ENCODE measurements at places on chromosomes 4 and X. TPM values are rescaled to one million over a fixed set of nuclear protein-coding genes. Genes with fewer than 3 reads are reported as not detected.

GRCh38 chr4:173777921-173778320, 247.9 kb upstream of the HAND2 start:
- no peak for DNase-seq

DNA sequence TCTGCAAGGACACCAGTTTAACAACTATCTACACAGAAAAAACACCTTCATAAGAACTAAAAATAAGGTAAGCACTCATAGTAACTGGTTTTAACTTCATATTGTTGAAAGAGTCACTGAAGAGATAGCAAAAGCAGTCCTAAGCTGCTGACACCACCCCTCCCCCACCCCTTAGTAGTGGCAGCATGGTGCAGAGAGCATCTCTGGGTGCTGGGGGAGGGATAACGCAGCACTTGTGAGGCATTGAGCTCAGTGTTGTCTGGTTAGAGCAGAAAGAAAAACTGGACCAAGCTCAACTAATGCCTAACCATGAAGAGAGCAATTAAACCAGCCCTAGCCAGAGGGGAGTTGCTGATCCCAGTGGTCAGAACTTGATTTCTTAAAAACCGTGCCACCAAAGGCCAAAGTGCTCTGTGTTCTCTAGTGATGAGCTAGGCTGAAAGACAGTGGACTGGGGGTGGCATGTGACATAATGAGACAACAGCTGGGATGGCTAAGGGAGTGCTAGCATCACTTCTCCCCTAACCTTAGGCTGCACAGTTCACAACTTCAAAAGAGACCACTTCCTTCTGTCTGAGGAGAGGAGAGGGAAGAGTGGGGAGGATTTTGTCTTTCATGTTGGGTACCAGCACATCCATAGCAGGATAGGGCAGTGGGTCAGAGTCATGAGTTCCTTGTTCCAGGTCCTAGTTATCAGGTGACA, 669.3 kb downstream of the PDHA2 start:
- DNase-seq: no peak

DNA sequence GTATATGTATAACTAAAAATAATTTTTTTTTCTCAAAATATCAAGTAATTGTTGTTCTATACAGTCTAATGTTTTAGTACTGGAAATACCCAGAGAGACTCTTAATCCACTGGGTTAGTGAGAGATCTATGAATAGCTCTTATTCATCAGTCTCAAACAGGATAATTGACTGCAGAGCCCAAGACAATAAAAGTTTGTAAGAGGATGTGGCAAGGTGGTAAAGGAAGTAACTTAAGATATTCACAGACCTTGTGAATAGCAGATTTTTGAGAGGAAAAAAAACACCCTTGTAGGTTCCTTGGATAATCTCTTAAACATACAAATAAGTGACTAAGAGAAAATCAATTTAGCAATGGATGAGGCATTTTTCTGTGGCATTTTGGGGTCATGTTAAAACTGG, 210.9 kb upstream of the FAM241A start:
- DNase-seq: no peak

- no peak for DNase-seq
Measured at GRCh38 chrX:17039826-17040225, 93.4 kb downstream of the REPS2 start.

DNA sequence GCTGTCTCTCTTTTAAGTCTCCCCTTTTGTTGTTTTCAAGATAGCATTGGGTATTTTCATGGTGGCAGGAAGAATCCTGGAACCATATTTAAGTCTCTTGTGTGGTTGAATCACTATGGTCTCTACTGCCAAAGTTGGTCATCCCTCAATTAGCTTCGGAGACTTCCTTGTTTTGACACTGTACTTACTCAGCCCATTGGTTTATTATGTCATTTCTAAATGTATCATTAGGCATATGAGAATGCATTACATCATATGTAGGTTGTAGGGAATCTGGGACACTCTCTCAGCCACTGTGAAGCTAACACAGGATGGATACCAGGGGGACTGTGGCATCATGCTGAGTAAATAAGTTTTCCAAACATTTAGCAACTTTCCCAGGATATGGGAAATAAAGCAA, 211.8 kb downstream of the DTHD1 start:
- DNase-seq: no peak

DNA sequence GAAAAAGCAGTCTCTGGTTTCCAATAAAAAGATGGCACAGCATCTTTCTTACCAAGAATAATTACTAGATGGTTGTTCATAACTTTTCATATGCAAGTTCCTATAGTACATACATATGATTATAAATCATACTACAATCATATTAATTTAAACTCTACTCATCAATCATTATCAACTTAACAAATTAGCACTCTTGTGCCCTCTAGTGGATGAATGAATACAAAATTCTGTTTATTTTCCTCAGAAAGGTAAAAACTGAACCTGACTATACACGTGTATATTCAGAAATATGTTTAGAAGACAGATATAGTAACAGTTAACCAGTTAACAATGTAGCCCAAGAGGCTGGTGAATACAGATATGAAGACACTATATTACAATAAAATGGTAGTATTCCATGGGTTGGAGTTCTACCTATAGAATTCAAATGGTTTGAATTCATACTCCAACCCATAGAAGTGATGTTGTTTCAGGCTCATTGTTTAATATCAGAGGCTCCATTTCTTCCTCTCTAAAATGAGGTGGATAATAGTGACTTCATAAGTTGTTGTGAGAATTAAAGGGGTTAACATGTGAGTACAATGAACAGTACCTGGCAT, 100.0 kb downstream of the ADAMTS3 start:
- DNase-seq: no peak

DNA sequence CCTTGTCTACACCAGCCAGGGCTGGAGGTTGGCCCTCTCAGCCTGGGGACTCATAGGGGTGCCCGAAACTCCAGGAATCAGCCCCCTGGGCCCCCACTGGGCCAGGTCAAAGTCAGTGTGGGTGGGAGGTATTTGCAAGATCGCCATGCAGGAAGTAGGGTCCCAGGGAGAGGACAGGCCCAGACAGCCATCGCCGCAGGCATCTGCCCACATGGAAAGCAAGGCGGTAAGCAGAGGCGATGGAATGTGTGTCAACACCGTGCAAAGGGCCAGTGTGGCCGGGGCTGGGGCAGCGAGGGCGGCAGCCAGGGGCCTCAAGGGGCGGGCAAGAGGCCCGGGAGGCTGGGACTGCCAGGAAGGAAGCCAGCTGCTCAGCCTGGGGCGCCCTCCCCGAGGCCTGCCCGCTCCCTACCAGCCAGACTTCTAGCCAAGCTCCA, 19.3 kb upstream of the DUSP9 start:
- no peak for DNase-seq

DNA sequence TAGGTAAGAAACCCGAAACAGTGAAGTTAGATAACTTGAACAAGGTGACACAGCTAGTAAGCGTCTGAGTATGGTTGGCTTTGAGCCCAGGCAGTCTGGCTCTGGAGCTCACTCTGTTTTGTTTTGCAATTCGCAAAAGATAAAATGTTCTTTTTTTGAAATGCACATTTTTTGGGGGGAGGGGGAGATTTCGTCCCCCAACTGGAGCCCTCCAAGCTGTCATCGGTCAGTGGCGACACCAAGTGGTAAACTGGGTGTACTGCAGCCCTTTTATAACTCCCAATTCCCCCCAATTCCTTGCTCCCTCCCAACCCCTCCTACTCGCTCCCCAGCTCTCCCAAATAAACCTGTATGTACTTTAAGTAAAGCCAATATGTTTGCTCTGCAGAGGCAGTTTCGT, 2.8 kb upstream of the CLCN5 start:
- peak; percentile 24 for DNase-seq

DNA sequence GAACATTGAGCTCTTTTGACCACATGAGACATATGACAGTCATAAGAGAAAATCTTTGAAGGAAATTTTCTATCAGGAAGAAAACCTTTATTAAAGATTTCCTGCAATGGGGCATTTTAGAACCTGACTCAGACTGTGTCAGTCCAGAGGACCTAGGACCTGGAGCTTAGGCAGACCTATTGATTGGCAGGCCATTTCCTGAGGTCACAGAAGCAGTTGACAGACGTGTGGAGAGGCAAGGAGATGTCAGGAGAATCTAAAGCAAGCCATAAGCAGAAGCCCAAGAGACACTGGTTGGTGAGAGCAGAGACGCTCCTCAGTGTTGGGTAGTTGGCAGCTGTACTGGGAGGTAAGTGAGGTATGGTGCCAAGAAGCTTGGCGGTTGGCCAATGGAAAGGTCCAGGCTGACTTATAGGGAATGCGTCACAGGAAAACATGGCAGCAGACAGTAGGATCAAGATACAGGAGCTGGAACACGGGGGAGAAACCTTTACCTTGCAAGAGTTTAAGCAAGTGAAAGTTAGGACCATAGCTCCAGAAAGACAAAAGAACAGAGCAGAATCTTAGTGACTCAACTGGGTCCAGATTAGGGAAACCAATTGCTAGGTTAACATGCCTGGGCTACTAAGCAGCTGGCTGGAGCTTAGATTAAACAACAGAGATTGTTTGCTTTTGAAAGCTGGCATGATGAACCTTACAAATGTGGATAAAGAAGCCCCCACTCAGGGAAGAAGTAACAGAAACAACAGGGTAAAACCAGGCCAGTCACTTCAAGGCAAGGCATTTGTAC, 18.6 kb downstream of the PALLD start:
- no peak for DNase-seq

GRCh38 chr4:22942920-22943559, 250.3 kb downstream of the GBA3 start:
- no peak for DNase-seq

- DNase-seq: peak; percentile 39
Measured at GRCh38 chrX:53281321-53281822, at the start of gene IQSEC2. Gene IQSEC2 (minus strand): TSS chrX:53281584.

- DNase-seq: no peak
Measured at GRCh38 chr4:2757426-2757825, 1.3 kb upstream of the TNIP2 start.

DNA sequence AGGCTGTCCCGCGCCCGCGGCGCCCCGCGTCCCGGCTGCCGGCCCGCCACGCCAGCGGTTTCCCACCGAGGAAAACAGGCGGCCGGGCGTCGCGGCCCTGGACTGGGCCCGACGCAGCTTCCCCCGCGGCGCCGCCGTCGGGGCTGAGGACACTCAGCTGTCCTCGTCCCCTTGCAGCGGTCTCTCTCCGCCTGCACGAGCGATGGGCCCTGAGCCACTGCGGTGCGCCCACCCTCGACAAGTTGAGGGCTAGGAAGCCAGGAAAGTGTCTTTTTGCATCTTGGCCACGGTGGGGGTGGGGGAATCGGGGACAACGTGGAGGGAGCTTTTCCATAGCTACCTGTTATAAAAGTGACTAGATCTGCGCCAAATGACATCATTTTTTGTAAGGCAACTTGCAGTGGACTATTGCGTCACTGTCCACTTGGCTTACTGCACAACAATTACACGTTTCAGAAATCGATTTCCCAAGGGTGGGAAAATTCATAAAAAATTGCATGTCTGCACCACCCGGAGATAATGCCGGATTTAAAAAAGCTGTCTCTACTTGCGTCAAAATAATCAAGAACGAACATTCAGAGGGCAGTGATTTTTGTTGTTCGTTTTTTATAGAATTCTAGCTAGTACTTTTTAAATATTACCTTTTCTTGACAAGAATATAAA, 1.1 kb downstream of the KLHL15 start:
- DNase-seq: no peak

DNA sequence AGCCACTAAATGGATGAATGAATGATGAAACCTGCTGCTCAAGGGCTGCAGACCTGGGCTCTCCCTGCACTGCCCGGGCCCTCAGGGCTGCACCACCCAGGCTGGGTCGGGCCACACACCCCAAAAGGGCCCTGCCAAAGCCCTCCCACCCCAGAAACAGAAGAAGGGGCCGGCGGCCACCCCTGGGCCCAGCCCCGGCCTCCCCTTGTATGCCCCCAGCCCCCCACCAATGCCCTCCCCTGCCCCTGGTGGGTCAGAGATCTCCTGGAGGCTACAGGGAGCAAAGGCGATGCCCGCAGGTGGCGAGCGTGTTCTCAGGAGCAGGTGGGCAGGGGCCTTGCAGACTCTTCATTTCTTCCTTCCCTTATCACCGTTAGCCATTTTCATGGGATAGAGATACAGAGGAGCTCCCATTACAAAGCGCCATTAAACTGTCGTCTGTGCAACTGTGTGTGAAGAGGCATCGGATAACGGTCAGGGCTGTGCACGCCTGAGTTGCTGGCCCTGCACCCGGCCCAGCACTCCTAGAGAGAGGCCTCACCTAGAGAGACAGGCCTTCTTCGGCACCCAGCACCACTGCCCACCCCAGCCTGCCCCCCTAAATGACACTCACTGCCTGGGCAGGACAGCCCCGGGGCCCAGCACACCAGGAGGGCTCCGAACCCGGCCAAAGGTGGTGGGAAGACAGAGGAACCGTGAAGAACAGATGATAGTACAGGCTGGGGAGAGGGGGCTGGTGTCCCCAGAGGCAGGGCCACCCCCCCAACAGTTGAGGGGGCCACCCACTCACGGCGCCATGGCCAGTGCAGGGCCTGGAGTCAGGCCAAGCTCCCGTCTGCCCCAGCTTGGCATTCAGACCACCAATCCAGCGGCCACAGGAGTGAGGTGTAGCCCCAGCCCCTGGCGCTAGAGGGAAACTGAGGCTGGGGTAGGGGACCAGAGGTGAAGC, 133.7 kb downstream of the FAM53A start:
- DNase-seq: no peak

DNA sequence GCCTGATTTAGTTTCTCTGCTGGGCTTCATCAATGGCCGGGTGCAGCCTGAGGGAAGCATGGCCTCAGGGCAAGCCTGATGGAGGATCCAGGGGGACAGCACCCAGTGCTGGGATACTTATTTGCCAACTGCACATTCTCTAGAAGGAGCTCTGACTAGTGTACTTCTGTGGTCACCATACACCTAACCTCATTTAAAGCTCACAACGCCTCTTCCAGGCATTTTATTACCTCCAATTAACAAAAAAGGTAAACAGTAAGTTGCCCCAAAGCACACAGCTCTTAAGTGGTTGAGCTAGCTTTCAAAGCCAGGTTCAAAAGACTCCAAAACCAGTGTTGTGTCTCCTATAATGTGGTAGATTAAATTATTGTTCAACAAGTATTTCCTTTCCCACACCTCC, 26.8 kb upstream of the ATXN3L start:
- DNase-seq: no peak

- no peak for DNase-seq
Measured at GRCh38 chr4:76590798-76591281, 155.8 kb downstream of the SHROOM3 start.

DNA sequence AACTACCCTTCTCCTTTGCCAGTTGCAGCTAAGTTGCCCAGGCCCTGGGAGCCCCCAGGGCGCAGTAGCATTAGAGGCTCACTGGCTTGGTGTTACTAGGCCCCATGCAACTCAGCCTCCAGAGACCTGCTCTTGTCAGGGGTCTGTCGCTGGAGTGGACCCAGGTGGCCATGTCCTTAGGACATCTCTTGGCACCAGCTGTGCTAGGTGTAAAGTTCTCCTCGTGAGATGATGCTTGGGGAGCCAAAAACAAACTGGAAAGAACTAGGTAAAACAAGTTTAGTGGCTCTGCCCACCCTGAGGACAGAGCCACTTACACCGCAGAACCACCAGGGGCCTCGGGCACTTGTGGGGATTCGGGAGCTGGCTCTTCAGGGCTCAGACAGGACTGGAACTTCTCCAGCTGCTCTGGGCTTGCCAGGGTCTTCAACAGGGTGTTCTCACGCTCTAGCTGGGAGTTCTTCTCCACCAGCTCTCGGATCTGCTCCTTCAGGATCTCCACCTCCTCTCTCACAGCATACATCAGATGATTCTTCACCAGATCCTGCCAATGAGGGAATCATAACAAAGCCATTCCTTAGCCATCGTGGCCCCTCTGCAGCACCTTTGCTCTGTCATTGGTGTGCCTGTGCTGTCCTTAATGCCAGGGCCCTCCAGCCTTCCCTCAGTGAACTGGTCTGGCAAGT, 61.2 kb downstream of the TSC22D3 start:
- no peak for DNase-seq

The LNX1 gene
- 28.1 TPM for total RNA-seq

The RAB41 gene
- not detected for total RNA-seq

The GLA gene
- total RNA-seq: 62.4 TPM

The MAGEC3 gene
- total RNA-seq: not detected

The SPANXA1 gene
- not detected for total RNA-seq
